Psoas muscle (tissue), 8 donors: ENCODE measurements at places on chromosomes 7 and 10. TPM values are rescaled to one million over a fixed set of nuclear protein-coding genes. Genes with fewer than 3 reads are reported as not detected.

GRCh38 chr10:61391281-61391680, 61.9 kb downstream of the TMEM26 start:
- DNase-seq: no peak
- no peaks in the 10 kb centered on the region for H3K27me3 ChIP-seq
- no peaks in the 10 kb centered on the region for H3K4me1 ChIP-seq
- no peak overlapping the region for H3K27ac ChIP-seq
- no peak overlapping the region for H3K4me3 ChIP-seq
- no peaks in the 10 kb centered on the region for H3K36me3 ChIP-seq

GRCh38 chr10:119546009-119546408, 3.5 kb upstream of the RGS10 start:
- no peak overlapping the region for H3K27ac ChIP-seq
- peaks cover 3% of the 10 kb centered on the region for H3K27me3 ChIP-seq
- no peaks in the 10 kb centered on the region for H3K36me3 ChIP-seq
- DNase-seq: no peak
- no peaks in the 10 kb centered on the region for H3K4me1 ChIP-seq

Gene CCL26
- total RNA-seq: not detected

Gene ANKRD61
- total RNA-seq: 0.27 TPM

Gene MKI67
- total RNA-seq: 0.19 TPM

Gene FEZF1
- total RNA-seq: not detected

DNA sequence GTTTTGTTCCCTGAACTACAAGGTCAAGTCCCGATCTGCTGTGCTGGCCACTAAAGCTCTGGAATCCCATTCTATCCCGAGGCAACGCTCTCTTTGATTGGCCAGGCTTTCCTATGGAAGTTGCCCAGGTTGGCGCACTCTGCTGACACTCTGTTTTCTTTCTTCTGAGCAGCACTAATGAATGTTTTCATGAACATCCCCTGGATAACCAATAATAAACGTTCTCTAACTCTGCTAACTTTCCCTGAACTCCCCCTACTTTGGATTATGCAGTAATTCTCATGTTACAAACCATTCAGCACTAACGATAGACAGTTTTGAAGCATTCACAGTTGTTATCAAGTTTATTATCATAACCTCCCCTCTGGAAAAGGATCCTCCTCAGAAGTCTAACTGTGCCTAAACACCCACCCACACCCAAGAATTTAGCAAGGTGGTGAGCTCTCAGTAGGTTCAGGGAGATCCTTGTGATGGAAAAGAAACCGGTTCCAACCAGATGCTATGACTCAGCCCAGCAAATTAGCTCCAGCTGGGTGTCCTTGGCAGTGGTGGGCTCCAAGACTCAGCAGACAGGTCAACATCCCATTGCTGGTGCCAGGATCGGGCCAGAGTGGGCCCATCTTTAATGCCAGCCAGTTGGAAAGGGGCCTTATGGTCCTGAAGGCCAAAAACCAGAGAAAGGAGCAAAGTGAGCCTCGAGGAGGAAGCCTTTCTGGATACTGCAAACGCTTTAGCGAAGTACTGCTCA, 68.4 kb downstream of the CREB3L2 start:
- H3K4me3 ChIP-seq: no peak overlapping the region
- H3K36me3 ChIP-seq: no peaks in the 10 kb centered on the region
- H3K27ac ChIP-seq: peak overlapping the region; percentile 62
- DNase-seq: peak; percentile 61
- H3K27me3 ChIP-seq: no peaks in the 10 kb centered on the region

GRCh38 chr10:110852255-110852896, 19.4 kb upstream of the PDCD4 start:
- no peak overlapping the region for H3K4me3 ChIP-seq
- no peak for DNase-seq
- no peaks in the 10 kb centered on the region for H3K36me3 ChIP-seq
- H3K4me1 ChIP-seq: peaks cover 2% of the 10 kb centered on the region
- H3K27ac ChIP-seq: no peak overlapping the region

DNA sequence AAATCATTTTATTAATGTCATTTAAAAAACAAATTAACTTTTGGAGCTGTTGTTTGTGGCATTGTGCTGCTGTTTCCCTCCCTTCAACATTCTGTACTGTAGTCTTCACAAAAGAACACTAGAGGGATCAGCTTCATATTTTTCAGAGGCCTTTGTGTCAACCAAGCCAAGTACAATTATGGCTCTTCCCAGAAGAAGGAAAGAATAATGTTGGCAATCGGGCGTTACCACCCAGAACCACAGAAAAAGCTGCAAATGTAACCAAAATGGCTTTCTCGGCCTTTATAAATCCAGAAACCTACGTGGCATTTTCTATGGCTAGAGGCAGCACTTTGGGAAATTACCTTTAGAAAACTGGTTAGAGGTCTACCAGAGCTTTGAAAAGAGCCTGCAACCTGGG, 98.8 kb upstream of the COL1A2 start:
- peak overlapping the region; percentile 41 for H3K27ac ChIP-seq
- no peaks in the 10 kb centered on the region for H3K4me1 ChIP-seq
- H3K4me3 ChIP-seq: no peak overlapping the region
- no peaks in the 10 kb centered on the region for H3K27me3 ChIP-seq
- H3K36me3 ChIP-seq: no peaks in the 10 kb centered on the region

DNA sequence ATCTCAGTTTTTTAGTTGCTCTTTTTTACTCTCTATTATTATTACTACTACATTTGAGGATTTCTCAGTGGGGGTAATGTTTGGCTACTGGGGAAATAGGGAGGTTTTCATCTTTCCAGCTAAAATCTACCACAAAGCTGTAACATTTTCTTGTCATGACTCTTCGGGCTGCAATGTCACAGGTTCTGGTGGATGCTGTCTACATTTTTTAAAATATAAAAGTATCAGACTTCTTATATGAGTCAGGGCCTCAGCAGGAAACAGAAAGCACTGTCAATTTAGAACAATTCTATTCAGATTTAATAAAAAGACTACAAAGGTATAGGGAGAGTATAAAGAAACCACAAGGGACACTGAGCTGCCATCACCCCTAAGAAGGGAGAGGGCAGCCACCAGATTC, 61.6 kb downstream of the DNAJC12 start:
- H3K4me3 ChIP-seq: no peak overlapping the region
- H3K27me3 ChIP-seq: no peaks in the 10 kb centered on the region
- no peak for DNase-seq
- H3K36me3 ChIP-seq: no peaks in the 10 kb centered on the region
- no peaks in the 10 kb centered on the region for H3K4me1 ChIP-seq
- no peak overlapping the region for H3K27ac ChIP-seq

Gene BMPER
- 1.9 TPM for total RNA-seq

GRCh38 chr7:121027761-121028669, 39.5 kb downstream of the CPED1 start:
- H3K27ac ChIP-seq: peak overlapping the region; percentile 69
- no peak for DNase-seq
- peaks cover 48% of the 10 kb centered on the region for H3K4me1 ChIP-seq
- H3K4me3 ChIP-seq: peak overlapping the region; percentile 24

DNA sequence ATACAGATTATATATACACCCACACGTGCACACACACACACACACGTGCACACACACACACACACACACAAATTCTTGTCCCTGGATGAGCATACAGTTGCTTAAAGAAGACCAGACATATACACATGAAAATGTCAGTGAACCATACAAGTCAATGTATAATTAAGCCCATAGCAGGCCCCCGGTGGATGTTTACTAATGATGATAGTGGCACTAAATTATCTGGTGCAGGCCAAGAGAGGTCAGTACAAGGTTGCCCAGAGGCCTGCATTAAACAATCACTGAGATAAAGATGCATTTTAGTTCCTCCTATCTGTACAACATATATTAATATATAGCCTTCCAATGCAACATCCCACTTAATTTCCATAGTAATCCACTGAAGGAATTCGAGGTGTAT, 860.5 kb downstream of the LRMDA start:
- H3K27me3 ChIP-seq: no peaks in the 10 kb centered on the region
- no peak overlapping the region for H3K4me3 ChIP-seq
- no peaks in the 10 kb centered on the region for H3K36me3 ChIP-seq
- H3K27ac ChIP-seq: no peak overlapping the region
- DNase-seq: no peak

GRCh38 chr10:49387071-49387470, 8.8 kb downstream of the DRGX start:
- H3K36me3 ChIP-seq: no peaks in the 10 kb centered on the region
- no peak overlapping the region for H3K4me3 ChIP-seq
- H3K4me1 ChIP-seq: no peaks in the 10 kb centered on the region
- H3K27ac ChIP-seq: no peak overlapping the region

GRCh38 chr7:158252081-158252836, 335.4 kb downstream of the PTPRN2 start:
- DNase-seq: no peak
- H3K27me3 ChIP-seq: no peaks in the 10 kb centered on the region
- H3K4me3 ChIP-seq: no peak overlapping the region
- no peaks in the 10 kb centered on the region for H3K4me1 ChIP-seq
- H3K36me3 ChIP-seq: no peaks in the 10 kb centered on the region

Gene RAB19
- total RNA-seq: not detected

GRCh38 chr7:115662676-115663075, 367.9 kb downstream of the TFEC start:
- no peaks in the 10 kb centered on the region for H3K4me1 ChIP-seq
- H3K4me3 ChIP-seq: no peak overlapping the region
- no peak for DNase-seq
- H3K27ac ChIP-seq: no peak overlapping the region
- no peaks in the 10 kb centered on the region for H3K36me3 ChIP-seq

GRCh38 chr10:71038921-71039320, 150.6 kb upstream of the PCBD1 start:
- no peak for DNase-seq
- H3K4me3 ChIP-seq: no peak overlapping the region
- H3K27me3 ChIP-seq: no peaks in the 10 kb centered on the region
- no peak overlapping the region for H3K27ac ChIP-seq
- H3K4me1 ChIP-seq: no peaks in the 10 kb centered on the region

Gene IGFBP1
- total RNA-seq: not detected

GRCh38 chr7:90290244-90291113, 30.6 kb downstream of the FAM237B start:
- no peak for DNase-seq
- no peak overlapping the region for H3K27ac ChIP-seq
- no peaks in the 10 kb centered on the region for H3K36me3 ChIP-seq

DNA sequence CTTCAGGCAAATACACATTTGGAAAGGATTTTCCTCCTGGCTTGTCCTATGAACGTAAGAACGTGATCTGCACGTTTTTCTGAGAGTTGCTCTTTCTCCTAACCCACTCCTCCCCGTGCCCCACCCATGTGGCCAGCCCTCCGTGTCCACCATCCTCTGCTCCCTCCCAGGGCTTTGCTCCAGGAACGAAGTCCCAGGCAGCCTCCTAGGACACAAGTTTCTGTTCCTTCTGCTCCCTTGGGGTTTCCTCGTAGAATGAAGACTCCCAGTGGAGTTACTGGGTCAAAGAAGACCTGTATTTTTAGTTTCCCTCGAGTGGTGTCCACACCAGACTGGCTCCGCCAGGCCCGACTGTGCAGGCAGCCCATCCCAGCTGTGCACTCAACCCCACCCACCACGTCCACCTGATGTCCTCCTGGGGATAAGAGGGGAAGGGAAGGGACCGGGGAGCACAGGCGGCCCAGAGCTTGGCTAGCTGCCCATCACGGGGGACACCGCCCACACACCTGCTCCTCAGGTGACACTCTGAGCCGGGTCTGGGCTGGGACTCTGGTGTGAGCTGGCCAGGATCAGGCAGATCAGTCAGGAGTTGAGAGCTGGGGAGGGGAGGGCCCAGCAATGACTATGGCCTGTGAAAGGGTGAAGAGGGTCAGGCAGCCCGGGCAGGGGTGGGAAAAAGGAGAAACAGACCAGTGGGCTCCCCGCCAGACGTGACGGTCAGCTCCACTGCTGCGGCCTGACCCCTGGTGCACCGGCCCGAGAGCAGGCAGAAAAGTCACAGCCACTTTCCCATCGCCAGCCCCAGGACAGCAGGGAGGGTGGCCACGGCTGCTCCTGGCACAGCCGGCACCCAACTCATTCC, 54.3 kb upstream of the PPP2R2D start:
- peaks cover 8% of the 10 kb centered on the region for H3K27me3 ChIP-seq
- no peaks in the 10 kb centered on the region for H3K36me3 ChIP-seq
- peak; percentile 45 for DNase-seq

- H3K4me1 ChIP-seq: no peaks in the 10 kb centered on the region
- no peaks in the 10 kb centered on the region for H3K27me3 ChIP-seq
- no peaks in the 10 kb centered on the region for H3K36me3 ChIP-seq
- no peak overlapping the region for H3K4me3 ChIP-seq
- DNase-seq: no peak
- no peak overlapping the region for H3K27ac ChIP-seq
Observed at GRCh38 chr10:82778908-82779307, 903.9 kb downstream of the NRG3 start.

DNA sequence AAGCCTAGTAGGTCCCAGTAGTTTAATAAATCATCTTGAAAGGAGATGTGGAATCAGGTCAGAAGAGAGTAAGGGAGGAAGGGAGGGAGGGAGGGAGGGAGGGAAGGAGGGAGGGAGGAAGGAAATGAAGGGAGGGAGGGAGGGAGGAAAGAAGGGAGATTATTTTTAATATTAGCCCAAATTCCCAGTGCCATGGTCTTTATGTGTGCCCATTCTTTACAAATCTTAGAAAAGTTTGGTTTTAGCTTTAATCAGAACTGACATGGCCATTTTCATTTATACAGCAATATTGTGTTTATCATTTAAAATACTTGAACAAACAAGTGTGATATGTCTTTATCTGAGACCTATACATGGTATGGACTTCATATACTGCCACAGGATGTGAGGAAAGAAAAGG, 86.8 kb downstream of the GAD2 start:
- H3K4me1 ChIP-seq: no peaks in the 10 kb centered on the region
- no peak overlapping the region for H3K27ac ChIP-seq
- no peak for DNase-seq

GRCh38 chr7:142898377-142899170, 13.0 kb upstream of the TRPV6 start:
- H3K4me1 ChIP-seq: no peaks in the 10 kb centered on the region
- peaks cover 9% of the 10 kb centered on the region for H3K27me3 ChIP-seq
- H3K27ac ChIP-seq: no peak overlapping the region
- H3K36me3 ChIP-seq: no peaks in the 10 kb centered on the region
- DNase-seq: no peak
- no peak overlapping the region for H3K4me3 ChIP-seq

Gene VPS37D
- total RNA-seq: 1.1 TPM

GRCh38 chr10:82377608-82378007, 502.6 kb downstream of the NRG3 start:
- H3K27me3 ChIP-seq: no peaks in the 10 kb centered on the region
- no peaks in the 10 kb centered on the region for H3K36me3 ChIP-seq
- H3K27ac ChIP-seq: no peak overlapping the region
- no peak for DNase-seq
- H3K4me3 ChIP-seq: no peak overlapping the region
- H3K4me1 ChIP-seq: no peaks in the 10 kb centered on the region

Gene LSM8
- total RNA-seq: 9.9 TPM

Gene GNAT3
- not detected for total RNA-seq

DNA sequence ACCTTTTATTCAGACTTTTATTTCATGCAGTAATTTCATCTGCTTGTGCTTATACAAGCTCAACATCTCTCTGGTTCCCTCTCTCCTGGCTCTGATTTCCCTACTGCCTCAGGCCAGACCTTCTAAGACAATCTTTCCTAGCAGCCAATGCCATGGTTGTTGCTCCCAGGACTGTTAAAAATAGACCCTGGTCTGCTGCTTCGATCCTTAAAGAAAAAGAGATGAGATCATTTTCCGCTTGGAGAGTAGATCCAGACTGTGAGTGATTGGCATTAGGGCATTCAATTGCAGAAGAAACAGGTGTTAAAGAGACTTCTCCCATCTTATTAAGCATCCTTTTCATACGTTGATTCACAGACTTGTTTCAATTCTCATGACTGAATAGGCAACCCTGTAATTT, 68.4 kb upstream of the ITGB1 start:
- H3K4me3 ChIP-seq: no peak overlapping the region
- H3K4me1 ChIP-seq: peaks cover 5% of the 10 kb centered on the region
- DNase-seq: no peak
